Chondrocyte (in vitro differentiated cells): ENCODE measurements at places on chromosomes 5 and 9. TPM values are rescaled to one million over a fixed set of nuclear protein-coding genes. Genes with fewer than 3 reads are reported as not detected.

DNA sequence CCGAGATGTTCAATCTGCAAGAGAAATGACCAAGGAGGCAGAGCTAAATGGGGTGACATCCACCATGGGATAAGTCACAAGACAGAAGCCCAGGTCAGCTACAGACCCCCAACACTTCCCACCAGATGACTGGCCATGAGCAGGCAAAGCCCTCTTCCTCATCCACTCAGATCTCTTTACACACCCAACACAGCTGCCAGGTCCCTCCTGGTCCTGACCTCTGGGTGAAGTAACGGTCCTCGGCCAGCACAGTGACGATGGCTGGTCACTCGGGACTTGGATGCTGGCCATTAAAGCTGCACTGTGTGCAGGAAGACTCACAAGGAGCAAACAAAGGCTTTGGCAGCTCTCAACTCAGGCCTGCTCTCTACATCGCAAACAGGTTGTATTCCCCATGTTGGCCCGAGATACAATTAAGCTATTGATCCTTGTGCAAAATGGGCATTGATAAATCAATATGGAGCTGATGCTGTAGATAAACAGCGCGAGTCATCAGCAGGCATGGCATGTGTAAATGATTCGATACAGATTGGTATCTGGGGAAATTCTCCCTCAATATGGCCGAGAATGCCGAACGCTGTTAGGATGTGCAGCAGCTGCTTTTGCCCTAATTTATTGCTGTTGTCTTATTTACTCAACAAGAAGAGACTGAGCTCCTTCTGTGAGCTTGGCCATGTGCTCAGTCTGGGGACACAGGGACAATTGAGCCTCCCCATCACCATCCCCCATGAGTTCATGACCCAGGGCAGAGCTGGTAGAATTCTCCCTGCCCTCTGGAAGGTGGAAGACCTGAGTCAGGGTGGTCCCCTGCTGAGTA lies 98.7 kb downstream of the C5orf15 start:
- no peak for DNase-seq

DNA sequence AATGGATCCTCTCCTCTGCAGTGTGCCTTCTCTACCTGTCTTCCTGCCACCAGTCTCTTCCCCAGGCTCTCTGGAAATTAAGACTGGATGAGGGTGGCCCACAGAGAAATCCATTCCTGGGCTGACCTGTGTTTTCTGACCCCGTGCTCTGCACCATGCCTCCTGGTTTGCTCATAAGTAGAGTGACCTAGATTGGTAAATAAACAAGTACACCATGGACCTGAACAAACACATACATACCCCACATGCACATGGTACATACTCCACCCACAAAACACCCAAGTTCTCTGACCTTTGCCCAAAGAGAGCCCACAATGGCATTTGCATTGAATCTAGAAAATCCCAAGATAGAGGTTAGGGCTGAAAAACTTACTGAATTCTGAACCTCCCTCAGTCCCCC lies 77.5 kb upstream of the PLPP6 start:
- DNase-seq = no peak

GRCh38 chr5:137245438-137245837 lies 253.7 kb downstream of the SPOCK1 start:
- DNase-seq = no peak

DNA sequence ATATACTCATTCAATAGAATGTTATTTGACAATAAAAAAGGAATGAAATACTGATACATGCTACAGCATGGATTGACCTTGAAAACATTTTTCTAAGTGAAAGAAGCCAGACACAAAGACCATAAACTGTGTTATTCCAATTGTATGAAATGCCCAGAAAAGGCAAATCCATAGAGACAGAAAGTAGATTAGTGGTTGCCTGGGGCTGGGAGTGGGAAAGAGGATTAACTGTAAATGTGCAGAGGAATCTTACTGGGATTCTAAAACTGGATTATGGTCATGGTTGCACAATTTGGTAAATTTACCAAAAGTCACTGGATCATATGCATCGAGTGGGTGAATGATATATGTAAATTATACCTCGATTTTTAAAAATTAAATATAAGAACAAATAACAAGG lies 88.1 kb downstream of the GLIS3 start:
- DNase-seq = no peak

The HAPLN1 gene
- total RNA-seq = 248 to 316 TPM (median 275 TPM) in 3 replicates

GRCh38 chr9:6708732-6709131 lies 49.0 kb upstream of the KDM4C start:
- DNase-seq = no peak
